ENCODE measurements at places on chromosomes 16 and 17. TPM values are rescaled to one million over a fixed set of nuclear protein-coding genes. Genes with fewer than 3 reads are reported as not detected.

DNA sequence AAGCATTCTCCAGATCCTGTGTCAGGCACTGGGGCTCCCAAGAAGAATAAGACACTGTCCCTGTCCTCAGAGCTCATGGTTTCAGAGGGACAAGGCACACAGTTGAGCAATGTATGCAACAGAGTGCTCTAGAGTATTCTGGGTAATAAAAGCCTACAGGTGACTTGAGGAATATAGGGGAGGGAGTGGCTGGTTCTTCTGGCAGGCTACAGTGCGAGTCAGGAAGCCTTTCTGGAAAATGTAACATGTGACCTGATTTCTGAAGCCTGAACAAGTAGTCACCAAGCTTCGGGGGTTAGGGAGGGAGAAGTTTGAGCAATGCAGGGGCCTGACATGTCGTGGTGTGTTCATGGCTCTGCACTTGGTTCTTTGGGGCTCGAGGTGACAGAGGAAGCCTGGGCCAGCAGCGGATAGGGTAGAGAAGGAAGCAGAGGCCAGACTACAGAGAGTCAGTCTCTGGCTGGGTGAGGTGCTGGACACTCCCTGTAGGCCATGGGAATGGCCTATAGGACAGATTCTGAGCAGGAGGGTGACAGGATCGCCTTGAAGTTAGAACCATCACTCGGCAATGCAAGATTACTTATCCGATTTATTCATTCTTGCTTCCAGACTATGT is 16.0 kb upstream of the LRRC75A start:
- no peak for DNase-seq

- DNase-seq, result no peak
Observed at GRCh38 chr16:89401641-89402445, 88.5 kb downstream of the ANKRD11 start.

GRCh38 chr17:17062866-17063265 is 20.6 kb downstream of the MPRIP start:
- DNase-seq, result peak; percentile 26

The C16orf96 gene
- 0.31 TPM for polyA plus RNA-seq

The APOBR gene
- 1.3 TPM for polyA plus RNA-seq

Data from B cell (primary cell).